ENCODE measurements at places on chromosomes 5 and 9.
A peak's percentile ranks its signal among the peaks of the same experiment; 100 is the strongest.

GRCh38 chr9:121650217-121651007, 1.0 kb upstream of the DAB2IP start:
- DNase-seq, result peak; percentile 41

DNA sequence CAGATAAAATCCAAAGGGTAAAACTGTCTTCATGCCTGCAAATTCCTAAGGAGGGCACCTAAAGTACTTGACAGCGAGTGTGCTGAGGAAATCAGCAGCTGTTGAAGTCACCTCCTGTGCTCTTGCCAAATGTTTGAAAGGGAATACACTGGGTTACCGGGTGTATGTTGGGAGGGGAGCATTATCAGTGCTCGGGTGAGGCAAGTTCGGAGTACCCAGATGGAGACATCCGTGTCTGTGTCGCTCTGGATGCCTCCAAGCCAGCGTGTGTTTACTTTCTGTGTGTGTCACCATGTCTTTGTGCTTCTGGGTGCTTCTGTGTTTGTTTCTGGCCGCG, 727 bp upstream of the ADRB2 start:
- DNase-seq, result peak; percentile 26

- no peak for DNase-seq
Observed at GRCh38 chr5:19660679-19661078, 327.3 kb downstream of the CDH18 start.

GRCh38 chr5:75364571-75365280, 27.7 kb downstream of the HMGCR start:
- no peak for DNase-seq

GRCh38 chr5:132008163-132008473, 3.3 kb downstream of the ACSL6 start:
- no peak for DNase-seq

GRCh38 chr9:124209279-124209678, 48.5 kb upstream of the NEK6 start:
- no peak for DNase-seq
